SHP77 treated with DMSO at 0.1 percent for 48 hours (cell line): ENCODE measurements at places on chromosomes 7 and 10.

DNA sequence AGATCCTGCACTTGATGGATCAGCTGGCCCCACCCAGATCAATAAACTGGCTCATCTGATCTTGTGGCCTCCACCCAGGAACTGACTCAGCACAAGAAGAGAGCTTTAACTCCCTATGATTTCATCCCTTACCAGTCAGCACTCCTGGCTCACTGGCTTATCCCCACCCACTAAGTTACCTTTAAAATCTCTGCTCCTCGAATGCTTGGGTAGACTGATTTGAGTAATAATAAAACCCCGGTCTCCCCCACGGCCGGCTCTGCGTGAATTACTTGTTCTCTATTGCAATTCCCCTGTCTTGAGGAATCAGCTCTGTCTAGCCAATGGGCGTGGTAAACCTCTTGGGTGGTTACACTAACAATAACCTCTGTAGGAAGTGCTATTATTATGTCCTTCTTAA is 83.7 kb downstream of the MBL2 start:
- no peak for DNase-seq

DNA sequence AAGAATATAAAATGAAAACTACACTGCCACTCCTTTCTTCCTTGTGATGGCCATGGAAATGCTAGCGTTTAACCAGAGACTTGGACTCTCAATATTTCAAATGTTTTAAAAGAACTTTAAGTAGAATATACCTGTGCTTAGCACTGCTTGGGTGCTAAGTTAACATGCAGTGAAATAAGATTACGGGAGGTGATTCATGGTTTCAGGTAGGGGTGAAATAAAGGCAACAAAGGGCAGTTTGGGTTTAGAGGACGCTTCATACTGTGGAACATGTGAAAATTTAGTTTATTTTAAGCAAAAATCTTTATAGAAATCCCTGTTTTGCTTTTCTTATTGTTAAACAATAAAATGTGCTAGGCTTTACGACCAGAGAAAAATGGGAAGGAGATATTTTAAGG is 94.0 kb downstream of the PTPRZ1 start:
- DNase-seq = no peak

GRCh38 chr7:142819530-142819929 is 35.3 kb upstream of the EPHB6 start:
- no peak for DNase-seq

DNA sequence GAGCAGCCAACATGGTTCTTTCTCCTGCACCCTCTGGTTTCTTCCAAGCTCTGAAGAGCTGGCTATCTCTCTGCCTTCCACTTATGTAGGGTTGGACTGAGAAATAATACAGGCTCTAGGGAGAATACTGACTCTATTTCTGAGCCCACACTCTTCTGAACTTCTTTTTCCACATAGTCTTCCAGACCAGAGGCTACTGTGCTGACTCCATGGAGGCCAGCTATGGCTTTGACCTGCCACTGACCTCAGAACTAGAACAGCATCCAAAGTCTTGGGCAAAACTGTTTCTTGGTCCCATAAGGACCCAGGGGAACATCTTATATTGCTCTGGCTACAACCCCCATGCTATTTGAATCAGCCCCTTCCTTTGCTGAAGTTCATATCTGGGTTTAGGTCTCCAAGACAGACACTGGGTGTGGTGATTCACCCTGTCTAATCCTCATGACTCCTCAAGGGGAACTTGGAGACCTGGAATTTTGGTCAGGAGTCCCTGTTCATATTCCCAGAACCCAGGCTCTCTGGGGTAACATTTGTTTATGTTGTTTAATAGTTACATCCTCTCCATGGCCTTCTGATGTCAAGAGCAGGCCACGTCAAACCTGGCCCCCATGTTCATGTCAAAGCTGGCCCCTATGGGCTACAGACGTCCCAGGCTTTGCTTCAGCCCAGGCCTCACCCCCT is 12.1 kb upstream of the PLAU start:
- no peak for DNase-seq

- DNase-seq = no peak
Measured at GRCh38 chr7:2224934-2225333, 7.8 kb downstream of the MAD1L1 start.

DNA sequence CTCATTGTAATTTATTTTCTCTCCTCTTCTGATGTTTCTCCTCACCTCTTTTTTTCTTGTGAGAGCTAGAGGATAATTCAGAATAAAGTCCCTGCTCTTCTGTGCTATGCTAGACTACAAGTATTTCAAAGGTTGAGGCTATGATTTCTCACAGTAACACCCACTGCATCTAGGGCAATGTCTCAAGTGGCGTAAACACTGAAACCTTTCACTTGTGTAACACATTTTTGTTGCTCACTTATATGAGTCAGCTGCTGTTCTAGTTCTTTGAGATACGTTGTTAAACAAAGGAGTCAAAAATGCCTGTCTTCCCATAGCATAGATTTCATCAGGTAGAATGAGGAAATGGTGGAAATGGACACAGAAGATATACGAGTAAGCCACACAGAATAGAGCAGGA is 305.1 kb upstream of the PITRM1 start:
- DNase-seq = no peak

DNA sequence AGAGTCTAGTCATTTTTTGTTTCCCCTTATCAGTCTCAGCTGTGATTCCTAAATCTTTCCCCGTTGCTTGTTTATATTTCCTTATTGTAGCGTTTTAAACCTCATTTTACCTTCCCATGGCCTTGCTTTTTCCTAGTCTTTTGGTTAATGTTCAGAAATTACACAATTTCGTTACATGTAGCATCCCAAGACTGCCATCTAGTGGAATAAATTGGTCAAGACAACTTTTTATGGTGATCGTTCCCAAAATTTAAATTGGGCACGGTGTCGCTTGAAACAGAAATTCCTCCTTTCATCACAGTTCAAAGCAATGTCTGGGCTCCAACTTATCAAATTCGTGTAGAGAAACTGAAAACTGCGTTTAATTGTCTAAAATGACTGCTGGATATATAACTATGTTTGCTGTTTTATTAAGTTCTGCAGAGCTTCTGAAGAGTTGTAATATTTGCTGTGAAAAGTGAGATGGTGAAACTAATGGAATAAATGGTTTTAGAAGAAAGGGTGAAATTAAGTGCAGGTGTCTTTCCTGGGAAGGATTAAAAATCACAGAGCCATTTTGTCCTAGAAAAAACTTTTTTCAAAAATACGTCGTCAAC is 370.2 kb downstream of the PHF14 start:
- peak; percentile 56 for DNase-seq
